ENCODE measurements at places on chromosomes 3 and 15. TPM values are rescaled to one million over a fixed set of nuclear protein-coding genes. Genes with fewer than 3 reads are reported as not detected.

- DNase-seq: no peak
Observed at GRCh38 chr3:172082269-172082668, 42.9 kb downstream of the FNDC3B start.

- DNase-seq: peak; percentile 99
Observed at GRCh38 chr3:124860599-124860998, 26.6 kb downstream of the ITGB5 start.

GRCh38 chr3:128618398-128618726, 32.3 kb downstream of the RPN1 start:
- no peak for DNase-seq

- no peak for DNase-seq
Observed at GRCh38 chr15:79349525-79349924, 38.6 kb downstream of the TMED3 start.

GRCh38 chr3:172065527-172065926, 26.1 kb downstream of the FNDC3B start:
- peak; percentile 20 for DNase-seq

DNA sequence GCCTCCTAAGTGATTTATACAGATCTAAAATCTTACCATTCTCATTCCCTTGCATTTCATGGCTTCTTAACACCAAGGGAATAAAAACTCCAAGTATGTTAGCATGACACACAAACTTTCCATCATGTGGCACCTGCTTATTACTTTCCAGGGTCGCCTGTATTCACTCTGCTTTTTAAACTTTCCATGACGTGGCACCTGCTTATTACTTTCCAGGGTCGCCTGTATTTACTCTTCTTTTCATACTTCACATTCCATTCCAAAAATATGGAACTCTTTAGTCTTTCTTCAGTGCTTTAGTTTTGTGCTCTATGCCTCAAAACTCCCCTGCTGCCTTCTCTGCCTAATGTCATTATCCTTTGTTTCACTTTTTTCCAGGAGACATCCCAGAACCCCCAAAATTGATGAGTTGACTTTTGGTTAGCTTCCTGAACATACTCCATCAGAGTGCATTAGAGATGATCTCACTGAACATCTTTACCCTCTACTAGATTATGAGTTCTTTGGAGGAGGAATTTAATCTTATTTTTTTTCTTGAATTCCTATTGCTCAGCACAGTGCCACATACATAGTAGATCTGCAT, 47.0 kb downstream of the CALML4 start:
- DNase-seq: no peak

DNA sequence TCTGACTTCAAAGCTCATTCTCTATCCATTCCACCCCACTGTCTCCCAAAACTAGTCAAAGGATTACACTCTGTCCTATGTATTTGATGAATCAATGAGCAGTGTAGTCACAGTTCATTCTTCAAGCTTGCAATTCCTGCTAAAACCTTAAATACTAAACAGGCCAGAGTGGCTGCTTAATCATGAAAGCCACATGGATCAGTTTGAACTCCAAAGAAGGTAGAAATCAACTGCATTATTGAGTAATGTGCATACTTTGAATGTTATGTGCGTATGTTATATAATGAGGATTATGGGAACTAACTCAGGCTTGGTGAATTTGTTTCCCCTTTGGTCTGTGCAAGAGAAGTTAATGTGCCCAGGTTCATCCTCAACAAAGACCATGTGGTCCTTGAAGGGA, 45.4 kb downstream of the PRICKLE2 start:
- DNase-seq: no peak

- no peak for DNase-seq
Observed at GRCh38 chr3:146241523-146242240, 9.2 kb downstream of the PLSCR4 start.

NAALADL2 gene
- total RNA-seq: 0.63 TPM

ZNF620 gene
- 4.4 TPM for total RNA-seq

ZNF860 gene
- total RNA-seq: 0.08 TPM
